ENCODE measurements at places on chromosomes 3 and 15.

- no peak for DNase-seq
Observed at GRCh38 chr15:64857421-64857820, 15.7 kb downstream of the PLEKHO2 start.

GRCh38 chr15:100635406-100636071, 33.1 kb downstream of the ASB7 start:
- DNase-seq = no peak

DNA sequence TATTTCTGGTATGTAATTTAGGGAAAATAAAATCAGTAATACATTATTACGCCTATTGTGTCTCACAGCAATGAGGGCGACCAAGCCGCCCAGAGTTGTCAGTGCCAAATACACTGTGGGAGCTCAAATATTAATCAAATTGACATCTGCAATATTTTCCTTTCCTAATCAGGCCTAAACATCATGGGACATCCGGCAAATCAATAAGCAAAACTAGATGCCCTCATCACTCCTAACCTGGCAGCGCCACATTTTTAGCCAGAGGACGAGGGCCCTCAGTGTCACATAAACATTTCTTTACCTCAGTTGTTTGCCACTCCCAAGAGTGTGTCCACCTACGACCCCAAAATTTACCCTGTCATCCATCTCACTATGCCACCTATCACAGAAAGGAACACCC, 64.1 kb downstream of the WDR72 start:
- no peak for DNase-seq

DNA sequence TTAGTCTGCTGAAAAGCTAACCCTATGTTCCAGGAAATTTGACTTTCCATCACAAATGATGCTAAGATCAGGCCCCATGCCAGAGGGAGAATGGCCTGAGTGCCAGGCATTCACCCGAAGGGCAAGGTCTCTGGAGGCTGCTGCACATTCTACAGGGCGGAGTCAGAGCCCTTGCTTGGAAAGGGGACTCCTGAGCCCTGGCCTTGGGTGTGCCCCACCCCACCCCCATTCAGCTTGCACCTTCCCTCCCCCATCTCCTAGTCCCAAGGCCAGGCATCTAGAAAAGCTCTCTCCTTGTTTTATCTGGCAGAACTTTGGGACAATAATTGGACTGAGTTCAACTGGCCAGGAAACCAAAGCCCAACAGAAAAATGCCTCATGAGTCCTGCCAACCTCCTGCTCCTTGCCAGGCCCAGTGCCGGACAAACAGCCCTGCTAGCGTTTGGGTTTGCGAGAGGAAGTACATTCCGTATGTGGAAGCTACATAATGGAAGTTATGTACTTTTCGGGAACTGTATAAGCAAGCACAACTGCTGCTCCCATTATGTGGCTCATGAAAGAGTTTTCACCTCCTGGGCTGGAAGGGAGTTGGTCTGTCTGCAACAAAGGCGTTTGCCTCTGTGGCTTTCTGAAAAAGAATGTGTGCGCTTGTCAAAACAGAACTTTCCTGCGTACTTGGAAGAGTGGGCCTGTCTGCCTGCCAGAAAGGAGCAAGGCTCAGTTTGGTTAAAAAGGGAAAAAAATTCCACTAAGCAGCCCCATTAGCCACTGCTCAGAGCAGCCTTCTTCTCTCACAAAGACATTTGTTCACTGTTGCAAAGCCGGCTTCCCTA, 321.5 kb upstream of the CTNNB1 start:
- DNase-seq = no peak

- DNase-seq = no peak
Observed at GRCh38 chr15:48176957-48177356, 1.1 kb downstream of the MYEF2 start.

DNA sequence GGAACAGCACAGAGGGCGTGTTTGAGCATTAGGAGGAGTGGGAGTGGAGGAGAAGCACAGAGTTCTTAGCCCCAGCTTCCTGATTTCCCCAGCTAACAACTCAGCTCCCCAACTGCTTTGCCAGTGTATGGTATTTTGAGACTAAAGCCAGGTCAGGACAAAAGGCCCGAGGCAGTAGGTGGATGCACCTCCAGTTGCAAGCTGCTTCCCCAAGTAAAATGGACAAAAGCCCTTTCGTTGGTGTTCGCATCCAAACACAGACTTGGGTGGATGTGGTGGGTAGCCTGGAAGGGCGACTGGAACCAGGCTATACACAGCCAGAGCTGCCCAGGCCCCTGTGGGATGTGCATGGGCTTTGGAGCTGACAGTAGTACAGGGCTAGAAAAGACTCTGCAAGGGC, 12.3 kb upstream of the EHD4 start:
- no peak for DNase-seq

DNA sequence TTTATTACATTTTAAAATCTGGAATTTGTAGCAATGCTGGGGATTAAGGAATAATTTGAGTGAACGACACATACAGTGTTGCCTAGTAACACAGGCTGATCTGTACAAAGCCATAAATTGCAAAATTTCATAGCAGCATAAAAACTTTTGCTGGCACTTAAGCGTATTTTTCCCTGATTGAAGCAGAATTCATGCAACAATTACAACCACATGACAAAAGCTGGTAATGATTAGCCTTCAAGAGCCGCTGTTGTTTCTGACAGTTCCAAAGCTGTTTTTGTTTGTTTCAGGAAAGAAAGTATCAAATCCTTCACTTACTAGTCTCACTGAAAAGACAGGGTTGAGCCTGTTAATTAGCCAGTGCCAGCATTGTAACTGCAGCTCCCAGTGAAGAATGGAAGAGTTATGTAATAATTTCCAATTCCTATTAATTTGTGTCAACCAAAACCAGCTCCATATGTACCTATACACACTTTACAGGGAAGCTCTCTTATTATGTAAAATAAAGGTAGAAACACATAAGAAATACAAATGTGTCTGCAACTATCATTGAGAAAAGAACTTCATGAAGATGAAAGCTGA, 60.7 kb downstream of the AGTR1 start:
- no peak for DNase-seq

DNA sequence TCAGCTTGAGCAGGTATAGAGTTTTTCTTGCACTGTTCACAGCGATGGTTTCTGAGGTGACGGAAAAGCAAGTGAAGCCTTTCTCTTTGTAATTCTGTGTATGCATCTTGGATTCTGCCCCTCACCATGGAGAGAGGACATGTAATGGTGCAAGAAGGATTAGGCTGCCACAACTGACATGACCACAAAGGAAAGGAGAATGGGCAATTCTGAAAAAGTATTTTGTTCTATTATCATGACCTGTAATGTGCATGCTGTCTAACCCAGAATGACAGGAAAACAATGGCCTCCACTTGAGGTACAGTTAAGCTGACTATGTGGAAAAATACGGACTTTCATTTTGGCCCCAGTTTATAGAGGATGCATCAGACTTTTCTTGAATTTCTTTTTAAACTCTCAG, 226.9 kb downstream of the IL5RA start:
- no peak for DNase-seq

DNA sequence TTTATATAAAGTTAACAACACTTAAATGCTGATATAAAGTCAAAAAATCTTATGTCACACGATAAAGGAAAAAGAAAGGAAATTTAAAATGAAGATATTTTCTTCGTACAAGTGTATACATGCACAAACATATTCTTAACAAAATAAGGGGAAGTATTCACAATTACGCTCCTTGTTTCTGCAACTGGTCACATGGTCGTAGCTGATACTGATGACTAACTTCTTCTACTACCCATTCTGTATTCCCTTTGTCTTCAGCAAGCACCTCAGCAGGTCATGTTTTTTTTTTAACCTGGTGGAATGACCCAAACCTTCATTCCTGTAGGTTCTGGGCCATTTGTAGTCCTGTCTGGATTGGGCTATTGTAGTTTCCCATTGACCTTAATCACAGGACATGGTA, 30.0 kb upstream of the CMTM8 start:
- DNase-seq = no peak

- no peak for DNase-seq
Observed at GRCh38 chr3:100877286-100877685, 115.9 kb downstream of the ABI3BP start.

- no peak for DNase-seq
Observed at GRCh38 chr15:72271895-72272212, 500 bp downstream of the PARP6 start.
